ENCODE measurements at places on chromosomes 5 and 9.
A peak's percentile ranks its signal among the peaks of the same experiment; 100 is the strongest.

GRCh38 chr5:56314529-56314928 lies 81.4 kb upstream of the ANKRD55 start:
- DNase-seq, result no peak

DNA sequence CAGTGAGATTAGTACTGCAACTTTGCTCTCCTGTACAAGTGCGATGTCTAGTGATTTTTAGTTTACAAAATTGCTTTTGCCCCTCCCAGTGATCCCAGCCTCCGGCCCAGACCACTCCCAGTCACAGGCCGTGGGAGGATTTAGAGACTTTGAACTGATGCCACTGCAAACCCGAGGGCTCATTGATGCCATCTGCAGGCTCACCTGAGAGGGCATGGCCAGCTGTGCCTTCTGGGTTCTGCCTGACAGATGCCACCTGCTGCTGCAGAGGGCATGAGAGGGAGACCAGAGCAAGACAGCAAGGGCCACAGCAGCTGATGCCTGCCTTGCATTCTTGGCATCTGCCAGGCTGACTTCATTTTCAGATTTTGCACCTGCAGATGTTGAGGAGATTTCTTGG lies 593.8 kb downstream of the CDK5RAP2 start:
- no peak for DNase-seq

DNA sequence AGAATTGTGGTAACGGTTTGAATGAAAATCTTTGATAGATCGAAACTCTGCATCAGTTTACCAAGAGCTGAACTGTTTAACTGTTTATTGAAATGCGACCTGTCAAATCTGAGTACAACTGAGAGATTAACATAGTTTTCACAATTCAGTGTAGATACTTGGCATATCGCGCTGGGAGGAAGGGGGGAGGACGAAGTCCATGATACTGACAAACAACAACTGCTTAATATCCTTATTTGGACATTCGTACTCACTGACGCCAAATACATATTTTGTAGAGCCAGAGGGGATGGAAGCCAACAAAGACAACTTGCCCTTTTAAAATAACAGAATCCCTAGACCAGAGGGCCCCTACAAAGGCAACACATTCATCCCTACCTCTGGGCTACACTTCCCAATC lies 93.2 kb downstream of the GLIS3 start:
- DNase-seq, result no peak

GRCh38 chr5:79255786-79256557 lies 20.0 kb downstream of the JMY start:
- DNase-seq, result no peak

- no peak for DNase-seq
Observed at GRCh38 chr9:84875193-84875592, 205.7 kb downstream of the NTRK2 start.

- DNase-seq, result peak; percentile 48
Observed at GRCh38 chr9:137878146-137878941, 762 bp downstream of the CACNA1B start.

- DNase-seq, result peak; percentile 10
Observed at GRCh38 chr9:91186632-91187108, 175.0 kb downstream of the AUH start.

- DNase-seq, result no peak
Observed at GRCh38 chr5:593511-593910, 18.6 kb upstream of the CEP72 start.

- DNase-seq, result no peak
Observed at GRCh38 chr5:2134543-2135292, 252.0 kb upstream of the IRX4 start.

DNA sequence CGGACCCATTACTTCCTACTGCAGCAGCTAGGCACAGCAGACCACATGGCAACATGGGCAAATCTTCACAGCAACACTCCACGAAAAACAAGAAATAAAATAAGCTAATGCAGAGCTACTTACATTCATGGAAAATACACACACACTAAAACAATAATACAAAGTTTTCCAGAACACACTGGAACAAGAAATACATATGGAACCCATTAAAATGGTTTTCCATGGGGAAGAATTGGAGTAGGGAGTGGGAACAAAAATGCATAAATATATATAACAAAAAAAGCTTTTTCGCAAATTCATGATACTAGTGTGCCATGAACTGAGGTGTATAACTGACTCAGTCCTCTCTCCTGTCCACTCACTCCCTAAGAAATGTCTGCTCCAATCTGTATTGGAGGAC lies 8.3 kb downstream of the ADAMTS12 start:
- DNase-seq, result no peak

Data from hematopoietic multipotent progenitor cell treated with erythropoietin and hydrocortisone succinate and interleukin-3 and kit ligand, for 6 days (in vitro differentiated cells).